ENCODE measurements at places on chromosomes 3 and 15.
A peak's percentile ranks its signal among the peaks of the same experiment; 100 is the strongest.

DNA sequence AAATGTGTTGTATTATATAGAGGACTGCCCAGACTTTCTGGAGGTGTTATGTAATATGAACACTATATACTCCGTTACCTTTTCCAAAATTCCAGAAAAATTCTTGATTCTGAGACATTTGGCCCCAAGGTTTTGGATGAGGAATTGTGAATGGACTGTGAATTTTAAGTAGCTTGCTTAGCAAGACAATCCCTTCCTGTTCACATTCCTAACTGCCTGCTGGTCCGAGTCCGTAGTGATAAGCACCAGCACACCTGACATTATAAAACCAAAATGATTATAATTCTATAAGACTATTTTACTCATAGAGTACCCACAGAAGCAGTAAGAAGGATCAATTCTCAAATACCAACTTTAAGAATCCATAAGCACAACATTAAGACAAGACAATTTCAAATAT, 11.2 kb downstream of the EXD1 start:
- DNase-seq, result no peak

DNA sequence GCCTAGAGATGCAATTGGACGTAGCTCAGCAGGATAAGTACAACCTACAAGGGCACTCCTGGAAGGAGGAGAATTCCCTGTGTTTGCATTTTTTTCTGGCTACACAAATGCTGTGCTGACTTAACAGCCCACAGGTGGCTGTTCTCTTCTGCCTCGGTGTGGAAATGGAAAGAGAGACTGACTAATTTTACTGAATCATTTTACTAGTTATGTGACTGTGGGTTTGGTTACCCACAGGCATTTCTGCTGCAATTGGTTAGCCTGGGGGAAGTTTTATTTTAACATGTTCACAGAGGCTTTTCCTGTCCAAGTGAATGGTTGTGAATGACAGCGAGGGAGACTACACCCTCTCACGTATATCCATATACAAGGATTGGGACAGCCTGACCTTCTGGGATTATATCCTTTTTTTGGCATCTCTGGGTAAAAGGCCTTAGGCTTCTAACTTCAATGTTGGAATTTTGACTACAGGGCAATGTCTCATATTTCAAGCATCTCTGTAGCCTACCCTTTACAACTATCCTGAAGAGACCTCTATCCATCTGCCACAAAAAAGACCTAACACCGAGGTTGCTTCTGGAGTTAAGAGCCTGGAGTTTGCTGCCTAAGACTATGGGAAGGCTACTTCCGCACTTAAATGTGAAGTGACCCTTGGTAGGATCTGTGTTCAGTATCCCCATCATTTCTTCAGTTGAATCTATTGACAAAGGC, 67.2 kb upstream of the TP63 start:
- no peak for DNase-seq

DNA sequence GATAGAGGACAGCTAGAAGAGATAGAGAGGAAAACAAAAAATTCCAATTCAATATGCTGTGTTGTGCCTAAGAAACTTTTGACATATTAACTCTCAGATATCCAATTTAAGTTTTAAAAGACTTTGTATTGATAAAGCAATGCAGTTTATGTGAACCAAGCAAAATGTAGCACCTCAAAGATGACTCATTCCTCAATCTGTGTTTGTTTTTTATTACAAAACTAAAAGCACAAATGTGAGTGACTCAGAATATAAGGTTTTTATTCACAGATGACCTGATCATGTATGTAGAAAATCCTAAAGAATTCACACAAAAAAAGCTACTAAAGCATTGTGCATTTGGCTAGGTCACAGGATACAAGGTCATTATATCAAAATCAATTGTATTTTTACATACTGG, 11.1 kb downstream of the HCLS1 start:
- DNase-seq, result no peak

- DNase-seq, result no peak
Observed at GRCh38 chr3:161354554-161354953, 16.8 kb downstream of the SPTSSB start.

GRCh38 chr3:135811651-135812050, 153.9 kb upstream of the PPP2R3A start:
- no peak for DNase-seq

- DNase-seq, result no peak
Observed at GRCh38 chr15:73952913-73953750, 26.9 kb downstream of the LOXL1 start.

- DNase-seq, result no peak
Observed at GRCh38 chr3:128956440-128956839, 37.4 kb downstream of the CFAP92 start.

DNA sequence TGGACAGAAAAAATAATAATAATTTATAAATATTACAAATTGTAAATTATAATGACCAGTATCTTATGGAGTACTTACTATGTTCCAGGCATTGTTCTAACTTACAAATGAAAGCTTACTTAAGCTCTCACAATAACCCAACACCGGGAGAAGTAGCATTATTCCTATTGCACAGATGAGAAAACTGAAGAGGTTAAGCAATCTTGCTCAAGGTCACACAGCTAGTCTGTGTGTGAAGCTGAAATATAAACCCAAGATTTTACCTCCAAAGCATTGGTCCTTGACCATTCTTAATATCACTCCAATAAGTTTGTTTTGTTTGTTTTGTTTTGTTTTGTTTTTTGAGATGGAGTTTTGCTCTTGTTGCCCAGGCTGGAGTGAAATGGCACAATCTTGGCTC, 43.1 kb downstream of the GBE1 start:
- no peak for DNase-seq

- DNase-seq, result no peak
Observed at GRCh38 chr3:43053291-43053690, 52.6 kb downstream of the POMGNT2 start.

- no peak for DNase-seq
Observed at GRCh38 chr3:112403103-112403502, 70.1 kb downstream of the CD200 start.

GRCh38 chr3:42264399-42265058, 1.5 kb downstream of the CCK start:
- DNase-seq, result no peak

DNA sequence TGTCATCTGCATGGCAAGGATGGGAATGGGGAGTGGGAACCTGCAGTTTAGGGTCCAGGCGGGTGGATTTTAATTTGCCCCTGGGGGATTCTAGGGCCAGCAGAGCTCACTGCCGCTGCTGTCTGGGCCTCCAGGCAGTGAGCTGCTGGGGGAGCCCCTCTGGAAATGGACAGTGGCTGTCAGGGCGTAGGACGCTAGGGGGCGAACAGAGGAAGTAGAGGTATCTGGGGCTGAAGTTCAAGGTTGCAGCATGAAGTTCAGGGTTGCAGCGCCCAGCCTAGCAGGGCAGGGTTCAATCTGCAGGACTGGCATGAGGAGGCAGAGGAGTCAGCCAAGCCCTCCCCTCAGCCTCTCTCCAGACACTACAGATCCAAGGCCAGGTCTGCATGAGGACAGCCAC, 49.5 kb downstream of the APBA2 start:
- DNase-seq, result peak; percentile 20

DNA sequence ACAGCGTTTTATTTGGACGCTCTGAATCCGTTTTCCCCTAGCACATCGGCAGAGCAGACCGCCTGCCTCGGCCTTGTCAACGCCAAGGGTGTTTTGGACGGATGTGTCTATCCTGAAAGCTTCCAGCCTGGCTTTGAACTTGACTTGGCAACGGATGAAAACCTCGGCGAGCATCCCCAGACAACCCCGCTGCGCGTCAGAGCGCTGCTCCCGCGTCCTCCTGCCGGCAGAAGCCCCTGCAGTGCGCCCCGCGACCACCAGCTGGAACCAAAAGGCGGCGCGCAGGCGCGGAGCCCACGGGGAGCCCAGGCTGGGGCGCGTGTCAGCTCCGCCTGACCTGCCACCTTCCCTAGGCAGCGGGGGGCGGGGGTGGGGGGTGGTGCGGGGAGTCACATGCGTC, 26.2 kb upstream of the ARL8B start:
- DNase-seq, result no peak

- DNase-seq, result no peak
Observed at GRCh38 chr15:67879440-67880129, 39.7 kb upstream of the RNU6-1 start.

DNA sequence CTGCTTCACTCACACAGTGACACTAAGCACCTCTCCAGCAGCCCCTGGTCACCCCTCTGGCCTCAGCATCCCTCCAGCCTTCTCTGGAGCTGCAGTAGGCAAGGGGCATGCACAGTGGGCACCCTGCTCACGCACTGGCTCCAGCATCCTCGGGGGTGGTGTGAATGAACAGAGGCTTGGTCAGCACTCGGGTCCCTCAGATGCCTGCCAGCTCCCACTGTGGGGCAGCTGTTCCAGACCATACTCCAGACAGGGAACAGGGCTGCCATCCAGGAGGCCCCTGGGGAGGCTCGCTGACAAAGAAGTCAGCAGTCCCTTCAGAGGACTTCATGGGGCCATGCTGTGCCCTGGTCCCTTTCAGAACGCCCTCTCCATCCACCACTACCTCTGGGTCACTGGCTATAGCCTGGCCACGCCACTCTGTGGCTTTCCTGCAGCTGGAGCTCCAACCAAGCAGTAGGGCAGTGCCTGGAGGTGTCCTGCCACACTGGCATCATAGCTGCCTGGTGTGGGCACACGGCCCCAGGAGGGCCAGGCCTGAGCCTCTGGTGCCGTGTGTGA, 26.3 kb downstream of the ALS2CL start:
- no peak for DNase-seq

- no peak for DNase-seq
Observed at GRCh38 chr3:79258479-79258878, 509.3 kb downstream of the ROBO1 start.

- no peak for DNase-seq
Observed at GRCh38 chr3:161890147-161890625, 393.6 kb downstream of the OTOL1 start.

DNA sequence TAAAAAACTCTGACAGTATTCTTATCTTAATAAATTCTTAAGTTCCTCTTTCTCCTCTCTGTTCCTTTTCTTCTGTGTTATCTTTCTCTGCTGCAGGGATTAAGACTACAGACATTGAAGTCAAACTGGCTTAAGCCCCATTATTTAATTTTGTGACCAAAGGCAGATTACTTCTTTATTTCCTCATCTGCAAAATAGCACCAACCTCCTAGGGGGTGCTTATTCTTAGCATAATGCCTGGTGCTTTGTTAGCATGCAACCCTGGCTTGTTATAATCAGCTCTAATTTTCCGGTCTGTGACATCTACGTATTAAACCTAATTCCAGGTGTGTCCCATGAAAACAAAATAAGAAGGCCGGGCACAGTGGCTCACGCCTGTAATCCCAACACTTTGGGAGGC, 23.8 kb downstream of the SEMA6D start:
- no peak for DNase-seq

DNA sequence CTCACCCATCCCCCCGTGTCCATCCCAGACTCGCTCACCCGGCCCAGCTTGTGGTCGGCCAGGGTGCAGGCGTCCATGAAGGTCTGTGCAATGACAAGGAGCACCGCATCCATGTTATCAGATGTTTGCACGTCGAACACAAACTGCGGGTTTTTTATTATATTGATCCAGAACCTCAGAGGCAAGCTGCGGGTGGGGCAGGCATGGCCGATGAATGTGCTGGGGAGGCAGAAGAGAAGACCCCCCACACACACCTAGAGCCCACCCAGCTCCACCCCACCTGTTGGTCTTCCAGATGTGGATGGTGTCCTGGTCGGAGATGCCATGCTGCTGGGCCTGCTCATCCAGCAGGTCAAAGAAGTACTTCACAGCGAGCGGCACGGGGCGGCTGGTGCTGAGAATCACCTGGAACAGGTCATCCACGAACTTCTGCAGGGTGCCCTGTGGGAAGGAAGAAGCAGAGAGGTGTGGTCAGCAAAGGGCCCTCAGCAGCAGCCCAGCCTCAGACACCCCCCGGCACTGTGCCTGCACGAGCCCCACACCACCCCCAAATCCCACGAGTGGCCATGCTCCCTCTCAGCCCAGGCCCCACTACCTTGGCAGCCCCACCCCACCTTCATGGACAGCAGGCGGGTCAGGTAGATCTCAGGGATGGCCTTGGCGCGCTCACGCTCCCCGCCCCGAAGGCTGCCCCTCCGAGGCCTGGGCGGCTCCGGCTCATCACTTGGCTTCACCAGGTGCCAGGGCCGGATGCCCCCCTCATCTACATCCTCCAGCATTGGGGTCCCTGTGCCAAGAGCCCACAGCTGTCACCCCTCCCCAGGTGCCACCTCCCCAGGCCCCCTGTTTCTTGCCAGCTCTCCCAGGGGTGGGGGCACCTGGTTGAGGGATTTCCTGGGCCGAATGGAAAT, 20.3 kb downstream of the PLXNB1 start:
- no peak for DNase-seq

DNA sequence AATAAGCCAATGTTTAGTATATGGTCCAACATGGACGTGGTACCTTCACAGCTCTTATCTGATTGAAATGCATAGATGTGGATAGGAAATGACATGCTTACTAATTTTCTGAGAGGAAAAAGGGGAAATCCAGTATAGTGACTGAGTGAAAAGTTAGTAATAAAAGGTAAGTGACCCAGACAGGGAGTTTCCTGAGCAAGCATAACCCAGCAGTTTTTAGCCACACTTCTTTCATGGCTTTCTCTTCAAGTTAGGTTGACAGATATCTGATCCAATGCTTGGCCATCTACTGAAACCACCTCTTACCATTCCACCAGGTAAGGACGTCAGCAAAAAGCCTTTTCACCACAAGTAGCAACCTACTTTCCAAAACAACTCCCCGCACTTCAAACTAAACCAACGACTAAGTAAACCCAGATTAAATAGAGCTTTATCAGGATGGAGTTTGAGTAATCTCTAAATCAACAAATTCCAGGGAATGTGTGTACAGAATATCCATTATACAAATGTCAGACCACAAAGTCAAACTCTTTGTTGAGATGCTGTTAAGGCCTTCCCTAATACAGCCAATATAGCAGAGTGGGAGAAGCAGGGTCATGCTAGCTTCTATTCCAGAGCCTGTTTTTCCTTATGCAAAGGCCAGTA, 329.7 kb downstream of the RORA start:
- DNase-seq, result no peak

DNA sequence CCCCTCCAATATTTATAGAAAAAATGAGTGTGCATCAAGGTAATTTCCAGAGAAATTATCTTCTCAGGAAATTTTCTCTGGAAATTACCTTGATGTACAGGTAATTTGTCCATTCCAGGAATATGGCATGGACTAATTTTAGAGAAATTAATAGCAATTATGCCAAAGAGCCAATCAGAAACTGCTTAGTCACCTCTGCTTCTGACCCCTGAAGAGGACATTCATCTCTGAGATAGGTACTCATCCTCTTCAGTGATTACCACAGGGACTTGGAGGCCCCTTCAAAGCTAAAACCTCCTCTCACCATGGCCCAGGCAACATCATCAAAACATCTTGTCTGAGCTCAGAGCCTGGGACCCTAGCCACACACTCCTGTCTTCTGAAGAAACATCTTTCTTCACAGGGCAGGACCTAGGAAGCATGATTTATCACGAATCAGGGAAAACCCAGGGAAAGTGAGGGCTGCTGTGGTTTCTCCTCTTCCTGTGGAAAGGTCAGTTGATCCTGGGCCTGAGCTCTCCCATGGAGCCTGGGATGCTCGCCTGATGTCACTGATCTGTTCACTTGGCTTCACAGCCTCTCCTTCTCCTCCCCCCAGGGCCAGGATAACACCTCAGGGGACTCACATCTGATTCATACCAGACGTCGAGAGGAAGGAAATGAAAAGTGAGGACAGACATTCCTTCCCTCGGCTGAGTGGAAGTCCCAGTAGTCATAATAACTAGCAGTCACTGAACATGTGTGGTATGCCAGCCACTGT, 210.5 kb downstream of the DTWD1 start:
- no peak for DNase-seq

GRCh38 chr3:197349368-197349767, 51.0 kb upstream of the DLG1 start:
- no peak for DNase-seq

- DNase-seq, result no peak
Observed at GRCh38 chr3:147398813-147399534, 7.4 kb downstream of the ZIC4 start.
